ENCODE measurements at places on chromosomes 1 and 21.

DNA sequence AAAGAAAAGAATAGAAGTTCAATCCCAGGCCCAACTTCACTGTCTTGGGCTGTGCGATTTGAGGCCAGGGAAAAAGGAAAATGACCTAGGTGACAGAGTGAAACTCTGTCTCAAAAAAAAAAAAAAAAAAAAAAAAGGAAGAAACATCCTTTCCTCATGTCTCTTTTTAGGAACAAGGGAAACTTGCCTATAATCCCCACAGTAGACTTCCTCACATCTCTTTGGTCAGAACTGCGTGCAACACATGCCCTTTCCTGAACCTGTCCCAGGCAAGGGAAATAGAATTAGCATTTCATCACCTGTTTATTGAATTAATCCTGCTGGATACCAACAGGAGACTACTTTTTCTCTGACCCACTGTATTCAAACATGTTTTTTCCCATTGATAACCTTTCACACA is 2.3 kb downstream of the DCST1 start:
- peaks cover 4% of the 10 kb centered on the region for H3K27me3 ChIP-seq
- H3K4me1 ChIP-seq, result peaks cover 6% of the 10 kb centered on the region
- H3K36me3 ChIP-seq, result no peaks in the 10 kb centered on the region
- H3K4me3 ChIP-seq, result no peak overlapping the region

- H3K4me1 ChIP-seq, result peaks cover 49% of the 10 kb centered on the region
- H3K27ac ChIP-seq, result peak overlapping the region; percentile 32
- H3K36me3 ChIP-seq, result no peaks in the 10 kb centered on the region
- no peak overlapping the region for H3K4me3 ChIP-seq
- DNase-seq, result no peak
- H3K27me3 ChIP-seq, result no peaks in the 10 kb centered on the region
These were observed 102.1 kb downstream of the XCL2 start for GRCh38 chr1:168441745-168442144.

DNA sequence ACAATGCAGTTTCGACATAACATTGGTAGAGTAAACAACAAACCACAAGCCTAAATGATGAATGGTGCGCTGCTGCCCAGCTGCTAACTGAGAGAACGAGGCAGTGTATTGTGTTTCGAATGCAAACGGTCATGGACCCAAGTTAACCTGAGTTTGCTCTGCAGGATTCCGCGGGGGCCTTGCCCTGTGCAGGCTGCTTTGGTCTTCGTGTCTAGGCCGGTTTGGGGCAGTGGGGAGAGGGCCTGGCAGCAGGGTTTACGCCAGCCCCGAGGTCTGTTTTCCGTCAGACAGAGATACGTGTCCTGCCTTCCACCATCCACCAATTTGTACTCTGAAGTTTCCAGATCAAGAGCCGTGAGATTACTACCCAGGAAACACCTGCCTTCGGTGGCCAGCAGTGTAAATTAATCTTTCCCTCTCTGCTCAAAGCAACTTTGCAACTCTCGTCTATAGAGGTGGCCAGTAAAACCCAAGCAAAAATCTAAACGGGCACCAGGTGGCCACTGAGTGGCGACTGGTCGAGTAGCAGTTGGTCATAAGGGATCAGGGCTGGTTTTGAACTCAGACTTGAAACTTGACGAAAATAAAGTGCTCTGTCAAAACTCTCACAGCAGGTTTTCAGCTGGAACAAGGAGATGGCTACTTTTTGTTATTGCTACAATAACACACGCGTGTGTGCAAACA is 6.3 kb upstream of the PRDM15 start:
- no peak for DNase-seq
- H3K36me3 ChIP-seq, result no peaks in the 10 kb centered on the region
- H3K4me1 ChIP-seq, result no peaks in the 10 kb centered on the region
- H3K27ac ChIP-seq, result no peak overlapping the region
- H3K27me3 ChIP-seq, result no peaks in the 10 kb centered on the region

DNA sequence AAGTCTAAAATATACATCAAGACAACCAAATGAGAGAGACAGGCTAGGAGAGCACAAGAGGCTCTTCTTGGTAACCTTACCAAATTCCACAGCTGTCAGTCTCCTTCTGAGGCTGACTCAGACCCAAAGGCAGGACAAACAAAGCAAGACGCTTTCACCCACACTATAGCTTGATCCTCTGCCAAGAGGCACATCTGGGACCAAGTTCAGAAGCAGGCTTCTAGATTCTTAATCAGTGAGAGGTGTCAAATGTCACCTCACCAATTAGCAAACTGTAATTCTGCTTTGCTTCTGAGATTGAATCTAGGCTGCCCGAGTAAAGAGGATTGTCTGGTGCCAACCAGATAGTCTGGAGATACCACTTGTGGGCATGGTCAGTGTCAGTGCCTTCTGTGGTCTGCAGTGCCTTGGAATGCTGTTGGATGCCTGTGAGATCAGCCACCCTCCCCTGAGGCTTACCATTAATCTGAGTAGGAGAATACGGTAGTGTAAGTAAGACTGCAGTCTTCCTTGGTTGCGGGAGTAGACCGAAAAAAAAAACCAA is 151.0 kb downstream of the FMN2 start:
- peaks cover 7% of the 10 kb centered on the region for H3K27me3 ChIP-seq
- no peaks in the 10 kb centered on the region for H3K4me1 ChIP-seq
- no peaks in the 10 kb centered on the region for H3K36me3 ChIP-seq
- H3K27ac ChIP-seq, result no peak overlapping the region
- DNase-seq, result no peak

DNA sequence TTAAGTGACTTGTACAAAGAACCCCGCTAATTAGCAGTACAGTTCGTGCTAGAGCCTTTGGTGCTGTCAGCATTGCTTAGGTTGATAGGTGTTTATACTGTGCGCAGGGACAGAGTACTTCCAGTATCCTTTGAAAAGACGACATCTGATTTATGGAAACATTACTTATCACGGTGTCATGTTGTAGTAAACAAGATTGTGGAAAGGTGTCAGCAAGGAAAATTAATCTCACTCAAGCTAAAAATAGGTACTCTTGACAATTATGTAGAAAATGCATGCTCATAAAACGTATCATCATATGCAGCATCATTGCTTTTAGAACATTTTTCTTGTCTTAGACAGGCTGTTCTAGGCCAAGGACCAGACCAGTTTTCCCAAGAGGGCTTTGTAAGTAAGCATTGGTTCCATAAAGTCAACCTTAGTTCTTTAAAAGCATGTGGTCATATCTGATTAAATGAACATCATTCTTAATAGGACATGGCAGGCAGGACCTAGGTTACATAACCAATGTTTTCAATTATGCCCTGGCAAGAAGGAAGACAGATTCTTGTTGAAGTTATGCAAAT is 33.0 kb downstream of the SH3BGR start:
- H3K27ac ChIP-seq, result no peak overlapping the region
- peaks cover 15% of the 10 kb centered on the region for H3K27me3 ChIP-seq
- no peak for DNase-seq

- H3K36me3 ChIP-seq, result peaks cover 4% of the 10 kb centered on the region
- no peaks in the 10 kb centered on the region for H3K27me3 ChIP-seq
- H3K4me1 ChIP-seq, result peaks cover 40% of the 10 kb centered on the region
- H3K4me3 ChIP-seq, result peak within 1 kb of the TSS; percentile 97
- DNase-seq, result peak; percentile 77
These were observed at the start of gene EVA1C for GRCh38 chr21:32412162-32413014. Gene EVA1C (plus strand): TSS chr21:32412706. CDS start chr21:32412854, 148 bp downstream.

DNA sequence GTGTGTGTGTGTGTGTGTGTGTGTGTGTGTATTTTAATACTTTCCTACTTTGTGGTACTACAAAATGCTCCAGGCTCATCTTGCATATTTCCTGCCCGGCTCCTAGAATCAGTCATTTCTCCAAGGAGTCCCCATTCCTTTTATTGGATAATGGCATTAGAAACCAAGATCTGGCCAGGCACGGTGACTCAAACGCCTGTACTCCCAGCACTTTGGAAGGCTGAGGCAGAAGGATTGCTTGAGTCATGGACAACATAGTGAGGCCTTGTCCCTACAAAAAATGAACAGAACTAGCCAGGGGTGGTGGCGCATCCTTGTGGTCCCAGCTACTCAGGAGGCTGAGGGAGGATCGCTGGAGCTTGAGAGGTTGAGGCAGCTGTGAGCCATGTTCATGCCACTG is 20.3 kb downstream of the EPB41 start:
- peak overlapping the region; percentile 88 for H3K27ac ChIP-seq
- no peaks in the 10 kb centered on the region for H3K27me3 ChIP-seq
- H3K4me3 ChIP-seq, result no peak overlapping the region
- no peak for DNase-seq
- peaks cover 47% of the 10 kb centered on the region for H3K4me1 ChIP-seq

DNA sequence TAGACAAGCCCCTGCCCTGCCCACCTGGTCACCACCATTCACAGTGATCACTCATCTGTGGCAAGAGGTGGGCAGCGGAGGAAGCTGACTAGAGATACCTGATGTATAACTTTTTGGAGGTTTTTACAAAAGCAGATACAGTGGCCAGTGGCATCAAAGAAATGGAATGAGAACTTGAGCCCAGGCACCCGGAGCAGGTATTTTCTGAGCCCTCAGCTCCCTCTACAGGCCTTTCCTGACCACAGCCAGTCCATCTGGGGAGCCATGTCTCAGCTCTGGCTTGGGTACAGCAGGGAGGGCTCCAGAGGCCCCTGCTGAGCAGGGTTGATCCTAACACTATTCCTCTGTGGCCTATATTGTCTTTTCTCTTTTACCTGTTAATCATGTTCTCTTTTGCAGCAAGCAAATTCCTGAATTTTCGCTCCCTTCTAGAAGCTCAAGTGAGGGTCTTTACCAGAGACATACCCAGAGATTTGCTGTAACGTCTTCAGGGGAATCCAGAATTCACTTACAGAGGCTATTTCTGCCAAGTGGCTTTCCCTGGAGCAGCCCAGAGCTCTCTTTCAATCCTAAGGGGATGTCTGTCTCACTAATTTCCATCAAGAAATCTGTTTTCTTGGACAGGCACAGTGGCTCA is 27.3 kb downstream of the GPR157 start:
- no peak overlapping the region for H3K4me3 ChIP-seq
- H3K36me3 ChIP-seq, result peaks cover 2% of the 10 kb centered on the region
- no peaks in the 10 kb centered on the region for H3K27me3 ChIP-seq
- H3K27ac ChIP-seq, result no peak overlapping the region
- H3K4me1 ChIP-seq, result peaks cover 7% of the 10 kb centered on the region

DNA sequence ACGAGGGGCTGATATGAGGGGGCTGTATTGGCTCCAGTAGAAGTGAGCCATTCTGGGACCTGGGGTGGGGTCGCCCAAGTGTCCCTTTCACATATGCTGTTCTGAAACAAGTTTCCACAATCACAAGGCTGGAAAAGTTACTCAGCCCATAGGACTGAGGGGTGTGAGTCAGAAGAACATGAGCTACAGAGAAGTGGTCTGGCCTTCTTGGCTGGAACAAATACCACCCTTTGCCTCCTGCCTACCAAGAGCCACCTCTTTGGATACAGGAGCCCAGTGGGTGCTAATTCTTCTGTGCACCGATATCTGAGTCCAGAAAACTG is 42.4 kb downstream of the MEF2D start:
- DNase-seq, result no peak
- peaks cover 20% of the 10 kb centered on the region for H3K4me1 ChIP-seq
- no peaks in the 10 kb centered on the region for H3K36me3 ChIP-seq
- H3K27me3 ChIP-seq, result no peaks in the 10 kb centered on the region

GRCh38 chr1:184036517-184036949 is 995 bp downstream of the COLGALT2 start:
- peaks cover 72% of the 10 kb centered on the region for H3K27me3 ChIP-seq
- no peak for DNase-seq
- peak overlapping the region; percentile 86 for H3K4me3 ChIP-seq
- peaks cover 2% of the 10 kb centered on the region for H3K36me3 ChIP-seq
- H3K27ac ChIP-seq, result no peak overlapping the region

DNA sequence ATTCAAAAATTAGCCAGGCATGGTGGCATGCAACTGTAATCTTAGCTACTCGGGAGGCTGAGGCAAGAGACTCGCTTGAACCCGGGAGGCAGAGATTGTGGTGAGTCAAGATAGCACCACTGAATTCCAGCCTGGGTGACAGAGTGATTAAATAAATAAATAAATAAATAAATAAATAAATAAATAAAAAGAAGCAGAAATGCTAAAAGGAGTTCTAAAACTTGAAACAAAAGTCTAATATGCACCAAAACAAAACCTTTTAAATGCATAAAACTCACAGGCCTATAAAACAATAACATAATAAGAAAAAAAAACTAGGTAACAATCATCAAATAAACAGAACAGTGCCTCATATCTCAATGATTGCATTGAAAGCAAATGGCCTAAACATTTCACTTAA is 1458.9 kb downstream of the AMY1C start:
- H3K4me1 ChIP-seq, result no peaks in the 10 kb centered on the region
- DNase-seq, result no peak
- H3K27ac ChIP-seq, result no peak overlapping the region
- no peaks in the 10 kb centered on the region for H3K36me3 ChIP-seq
